Stimulated activated CD8-positive, alpha-beta memory T cell treated with anti-CD3 and anti-CD28 coated beads, Interleukin-2, amount 100 ng/mL, for 1 hour (primary cell): ENCODE measurements at places on chromosomes 4 and X.

- no peak for DNase-seq
These were observed 270.4 kb downstream of the LDB2 start for GRCh38 chr4:16627999-16628398.

- no peak for DNase-seq
These were observed 10.6 kb upstream of the SLC2A9 start for GRCh38 chr4:10031668-10032590.

DNA sequence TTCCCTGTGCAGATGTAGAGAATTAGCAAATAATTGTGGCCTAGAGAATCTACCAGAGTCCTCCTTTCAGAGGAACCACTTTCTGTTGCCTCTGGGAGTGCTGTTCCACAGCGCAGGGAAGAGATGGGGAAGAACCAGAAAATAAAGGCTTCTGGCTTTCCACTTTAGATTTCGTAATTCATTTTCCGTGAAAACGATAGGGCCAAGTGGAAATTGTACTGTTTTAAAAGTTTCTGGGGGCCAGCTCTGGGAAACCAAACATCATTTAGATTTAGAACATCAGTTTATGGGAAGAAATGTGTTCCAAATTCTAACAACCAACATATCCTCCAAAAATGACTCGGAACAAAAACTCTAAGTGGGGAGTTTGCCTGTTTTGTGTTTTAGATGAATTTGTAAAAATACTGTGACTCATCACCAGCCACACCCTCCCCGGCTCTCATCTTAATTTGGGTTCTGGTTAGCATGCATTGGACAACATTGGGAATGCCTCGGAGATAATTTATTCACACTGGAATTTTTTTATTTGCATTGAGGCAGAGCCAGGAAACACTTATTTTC lies 65.2 kb upstream of the LNX1 start:
- DNase-seq: no peak

DNA sequence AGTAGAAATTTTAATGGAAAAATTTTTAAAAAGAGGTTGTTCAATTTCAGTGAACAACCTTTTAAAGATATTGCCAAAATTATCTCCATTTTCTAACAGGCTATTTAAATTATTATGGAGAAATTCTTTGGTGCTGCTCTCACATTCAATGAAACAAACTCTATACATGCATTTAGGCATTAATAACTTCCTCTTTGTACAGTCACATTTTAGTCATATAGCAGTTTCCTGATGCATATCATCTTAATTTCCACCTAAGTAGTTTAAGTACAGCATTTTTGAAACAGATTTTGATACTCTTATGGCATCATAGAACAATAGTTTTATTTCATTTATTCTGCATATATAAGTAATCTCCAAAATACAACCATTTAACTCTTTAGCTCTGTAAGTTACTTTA lies 500.1 kb downstream of the STPG2 start:
- DNase-seq: no peak

DNA sequence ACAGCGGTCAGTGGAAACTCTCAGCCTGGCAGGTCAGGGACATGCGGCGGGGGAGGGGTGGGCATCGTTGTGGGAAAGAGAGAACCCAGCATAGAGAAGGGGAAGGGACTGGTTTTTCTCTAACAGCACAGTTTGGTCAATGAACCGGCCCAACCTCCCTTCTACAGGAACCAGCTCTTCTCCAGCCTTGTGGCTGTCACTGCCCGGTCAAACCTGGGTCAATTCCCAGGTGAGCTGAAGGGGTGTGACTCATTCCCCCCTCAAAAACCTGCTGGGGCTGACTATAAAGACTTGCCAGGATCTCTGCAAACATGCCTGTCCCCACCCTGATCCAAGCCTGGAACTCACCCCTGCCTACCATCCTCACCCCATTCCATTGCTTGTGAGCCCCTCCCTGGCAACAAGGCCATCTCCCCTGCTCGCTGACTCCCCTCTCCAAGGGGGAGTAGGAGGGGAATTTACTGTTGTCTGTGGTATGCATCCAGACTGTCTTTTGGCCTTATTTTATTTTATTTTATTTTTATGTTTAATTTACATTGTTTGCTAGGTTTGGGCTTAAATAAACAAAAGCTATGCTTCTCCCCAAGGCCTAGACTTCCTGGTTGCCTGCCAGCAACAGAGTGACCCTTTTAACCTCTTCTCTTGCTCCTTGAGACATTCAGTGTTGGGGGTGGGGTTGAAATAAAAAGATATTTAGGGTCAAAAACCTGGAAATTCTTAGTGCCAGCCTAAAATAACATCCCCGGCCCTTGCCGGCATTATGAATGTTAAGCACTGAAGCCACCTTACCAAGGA lies 49.6 kb downstream of the TSC22D3 start:
- DNase-seq: no peak

DNA sequence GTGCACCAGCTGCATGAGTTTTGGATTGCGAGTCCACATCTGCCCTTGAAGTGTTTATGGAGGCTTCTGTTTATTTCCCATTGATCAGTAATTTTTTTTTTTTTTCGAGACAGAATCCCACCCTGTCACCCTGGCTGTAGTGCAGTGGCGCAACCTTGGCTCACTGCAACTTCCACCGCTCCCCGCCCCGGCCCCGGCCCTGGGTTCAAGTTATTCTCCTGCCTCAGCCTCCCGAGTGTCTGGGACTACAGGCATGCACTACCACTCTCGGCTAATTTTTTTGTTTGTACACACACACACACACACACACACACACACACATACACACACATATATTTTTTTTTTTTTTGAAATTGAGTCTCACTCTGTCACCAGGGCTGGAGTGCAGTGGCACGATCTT lies 46.1 kb downstream of the SMAD1 start:
- no peak for DNase-seq

DNA sequence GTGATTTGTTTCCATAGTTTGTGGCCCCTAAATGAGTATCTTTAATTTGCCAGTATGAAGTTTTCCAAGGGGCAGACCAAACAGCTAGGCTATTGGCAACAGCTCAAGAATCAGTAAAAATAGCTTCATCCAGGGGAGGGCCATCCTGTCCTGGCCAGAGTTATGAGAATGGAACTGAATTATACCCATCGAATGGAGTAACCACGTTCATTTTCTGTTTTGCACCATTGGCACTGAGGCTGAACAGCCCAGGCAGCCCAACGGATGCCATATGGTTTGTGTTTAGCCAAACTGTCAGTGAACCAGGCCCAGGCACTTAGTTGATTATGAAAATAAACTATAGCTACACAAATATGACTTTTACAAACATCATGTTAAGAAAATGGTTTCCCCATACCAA lies 17.7 kb upstream of the ASB5 start:
- no peak for DNase-seq

DNA sequence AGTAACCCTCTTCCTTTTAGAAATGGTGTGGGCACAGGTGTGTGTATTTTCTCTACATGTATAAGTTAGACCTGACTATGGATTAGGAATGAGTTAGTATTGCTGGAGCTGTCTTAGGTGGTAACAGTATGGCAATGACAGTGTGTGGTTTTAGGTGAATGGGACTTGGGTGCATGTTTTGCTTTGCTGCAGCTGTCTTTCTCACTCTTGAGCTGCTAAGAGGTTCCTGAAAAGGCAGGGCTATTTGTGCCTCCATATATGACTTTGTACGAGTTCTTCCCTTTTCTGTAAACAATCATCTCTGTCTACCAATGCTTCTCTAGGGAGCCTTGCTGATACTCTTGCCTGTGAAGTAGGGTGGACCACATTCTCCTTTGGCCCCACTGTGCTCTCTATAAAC lies 234.8 kb upstream of the HHIP start:
- DNase-seq: no peak

DNA sequence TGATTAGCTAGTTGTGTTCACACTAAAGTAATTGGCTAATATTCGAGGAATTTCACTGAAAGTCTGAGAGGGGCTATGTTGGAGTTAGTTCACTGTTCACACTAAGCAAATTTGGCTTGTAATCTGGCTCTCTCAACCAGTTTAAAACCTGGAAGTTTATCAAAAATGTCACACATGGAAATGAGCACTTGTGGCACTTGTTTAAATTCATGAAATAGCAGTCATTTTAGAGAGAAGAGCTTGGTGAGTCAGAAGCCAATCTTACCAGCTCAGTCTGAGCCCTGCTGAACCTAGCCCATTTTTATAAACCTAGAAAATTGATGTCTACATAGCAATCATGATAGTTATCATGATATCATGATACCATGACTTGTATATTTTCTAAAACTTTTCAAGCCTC lies 90.7 kb upstream of the JADE1 start:
- DNase-seq: no peak

GRCh38 chr4:10701702-10702460 lies 17.3 kb upstream of the CLNK start:
- DNase-seq: no peak

DNA sequence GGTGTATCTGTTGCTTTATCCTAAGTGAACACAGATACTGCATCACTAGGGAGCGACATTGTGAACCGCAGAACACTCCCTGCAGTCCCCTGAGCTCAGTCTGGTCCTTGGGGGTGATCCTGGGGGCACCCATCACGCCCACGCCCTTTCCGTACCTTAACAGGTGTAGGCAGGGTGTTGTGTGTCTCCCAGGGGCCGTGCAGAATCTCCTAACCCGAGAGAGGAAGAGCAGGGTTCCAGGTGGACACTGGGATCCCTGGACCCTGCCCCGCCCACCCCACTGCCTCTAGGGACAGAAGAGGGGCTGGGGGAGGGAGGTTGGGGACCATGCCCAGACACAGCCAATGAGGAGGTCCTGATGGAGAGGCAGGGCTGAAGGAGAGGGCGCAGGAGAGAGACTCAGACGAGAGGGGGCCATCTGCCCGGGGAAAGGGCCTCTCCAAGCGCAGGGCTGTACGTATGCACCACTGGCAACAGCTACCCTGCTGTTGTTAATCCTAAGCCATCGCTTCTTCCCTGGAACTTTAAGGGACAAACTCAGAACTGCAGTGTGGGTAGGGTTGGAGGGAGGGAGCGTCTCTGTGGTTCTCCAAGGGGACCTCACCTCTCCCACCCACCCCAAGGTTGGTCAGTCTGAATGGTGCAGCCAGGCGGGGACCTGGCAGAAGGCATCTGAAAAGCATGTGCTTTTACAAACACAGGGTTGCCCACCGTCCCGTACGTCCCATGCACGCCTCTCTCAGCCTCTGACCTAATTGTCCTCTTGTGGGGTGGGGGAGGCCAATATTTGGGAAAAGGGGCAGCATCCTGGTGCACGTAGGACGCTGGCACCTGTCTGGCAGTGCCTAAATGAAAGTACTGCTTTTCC lies 2.5 kb downstream of the P2RY8 start:
- no peak for DNase-seq

- DNase-seq: no peak
These were observed 66.5 kb downstream of the SLIT2 start for GRCh38 chr4:20318001-20318908.

- DNase-seq: no peak
These were observed 71.1 kb downstream of the CCSER1 start for GRCh38 chr4:90198086-90198847.
